ENCODE measurements at places on chromosomes 12 and 14. TPM values are rescaled to one million over a fixed set of nuclear protein-coding genes. Genes with fewer than 3 reads are reported as not detected.

DNA sequence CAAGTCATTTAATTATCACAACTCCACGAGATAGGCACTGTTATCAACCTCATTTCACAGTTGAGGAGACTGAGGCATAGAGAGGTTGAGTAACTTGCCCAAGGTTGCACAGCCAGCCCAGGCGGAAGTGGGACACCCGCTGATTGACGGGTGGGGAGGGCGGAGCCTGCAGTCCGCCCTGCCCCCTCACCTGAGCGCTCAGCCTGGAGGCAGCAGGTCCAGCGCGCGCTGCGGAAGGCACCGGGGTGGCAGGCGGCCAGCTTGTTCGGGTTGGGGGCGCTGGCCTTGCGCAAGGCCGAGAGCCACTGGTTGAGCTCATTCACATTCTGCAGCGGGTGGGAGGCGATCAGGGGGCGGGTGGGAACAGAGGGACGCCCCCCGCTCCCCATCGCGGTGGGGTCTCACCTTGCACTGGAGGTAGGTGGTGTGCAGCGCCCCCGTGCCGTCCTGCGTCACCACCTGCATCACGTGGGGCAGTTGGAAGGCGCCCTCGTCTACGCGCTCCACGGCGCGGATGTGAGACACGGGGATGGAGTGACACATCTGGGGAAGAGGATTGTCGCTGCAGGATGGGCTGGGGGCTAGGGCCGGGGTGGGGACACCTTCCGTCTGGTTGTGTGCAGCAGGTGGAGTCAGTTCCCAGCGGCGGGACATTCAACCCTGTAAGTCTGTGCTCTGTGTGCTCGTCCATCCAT lies 31.7 kb downstream of the RASAL1 start:
- DNase-seq, result no peak

ENDOU gene
- not detected for total RNA-seq

GRCh38 chr14:34368971-34369647 lies 92.9 kb downstream of the SPTSSA start:
- no peak for DNase-seq

NUBPL gene
- 9.8 TPM for total RNA-seq

INHBE gene
- total RNA-seq, result 8.4 TPM

DNA sequence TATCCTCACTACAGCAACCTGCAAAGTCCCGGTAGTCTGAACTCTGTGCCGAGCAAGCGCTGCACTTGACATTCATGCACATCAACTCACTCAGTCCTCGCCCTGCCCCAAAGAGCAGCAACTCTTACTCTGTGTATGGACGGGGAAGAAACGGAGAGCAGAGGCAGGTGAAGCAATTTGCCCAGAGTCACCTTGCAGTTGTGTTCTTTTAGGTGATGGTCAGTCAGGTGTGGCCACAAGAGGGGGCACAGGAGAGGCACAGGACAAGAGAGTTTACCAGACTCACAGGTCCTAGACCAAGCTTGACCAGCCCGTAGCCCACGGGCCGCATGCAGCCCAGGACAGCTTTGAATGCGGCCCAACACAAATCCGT lies 39.1 kb downstream of the TSPAN11 start:
- DNase-seq, result peak; percentile 40

USP15 gene
- total RNA-seq, result 49.1 TPM
